Inflammatory macrophage (primary cell): ENCODE measurements at places on chromosomes 16 and 17.

- DNase-seq: peak; percentile 0
Measured at GRCh38 chr17:31329221-31329620, 7.8 kb upstream of the EVI2A start.

DNA sequence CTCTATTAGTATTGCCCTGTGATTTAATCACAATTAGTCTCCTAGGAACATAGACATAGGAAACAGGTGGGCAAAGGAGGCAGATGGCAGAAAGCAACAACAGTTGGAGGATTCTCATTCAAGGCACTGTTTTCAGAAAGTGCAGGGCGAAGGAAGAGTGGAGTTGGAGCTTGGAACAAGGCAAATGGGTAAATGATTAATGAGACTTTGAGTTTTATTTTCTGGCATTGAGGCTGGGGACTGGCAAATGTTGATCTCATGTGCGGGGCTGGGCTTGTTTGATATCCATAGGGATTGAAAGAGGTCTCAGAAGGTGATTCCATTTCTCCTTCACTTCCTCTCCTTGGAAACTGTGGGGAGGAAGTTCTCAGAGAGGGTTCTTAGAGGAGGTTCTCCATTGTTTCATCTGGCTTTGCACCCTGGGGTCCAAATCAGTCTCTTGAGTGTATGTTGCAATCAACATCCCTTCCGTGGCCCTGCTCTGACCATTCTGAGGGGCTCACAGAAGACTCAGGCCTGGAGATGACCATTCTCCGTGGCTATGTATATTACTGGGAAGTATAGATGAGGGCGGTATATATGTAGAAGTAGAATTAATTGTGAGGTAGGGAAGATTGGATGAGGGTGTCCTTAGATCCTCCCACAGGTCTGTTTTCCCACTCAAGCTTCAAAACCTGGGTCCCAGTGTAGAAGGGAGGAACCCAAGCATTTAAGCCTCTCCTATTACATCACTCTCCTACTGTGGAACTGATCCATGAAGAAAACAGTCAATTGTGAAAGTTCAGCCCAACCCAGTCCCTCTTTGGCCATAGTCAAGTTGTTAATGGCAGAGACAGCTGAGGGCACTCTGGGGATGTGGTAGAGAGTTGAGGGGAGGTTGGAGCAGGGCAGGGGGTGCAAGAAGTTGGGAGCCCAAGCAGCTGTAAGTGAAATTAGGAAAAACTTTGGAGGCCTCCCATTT, 36.5 kb upstream of the SRSF1 start:
- peak; percentile 18 for DNase-seq

GRCh38 chr17:74815550-74816370, 39.6 kb upstream of the NAT9 start:
- DNase-seq: no peak

- peak; percentile 43 for DNase-seq
Measured at GRCh38 chr17:1617620-1618174, 10.9 kb downstream of the SLC43A2 start.

- peak; percentile 76 for DNase-seq
Measured at GRCh38 chr17:5164436-5164835, 27.2 kb downstream of the ZNF594 start.

- DNase-seq: no peak
Measured at GRCh38 chr17:38427160-38427949, 909 bp upstream of the ARHGAP23 start.

- DNase-seq: no peak
Measured at GRCh38 chr17:55478971-55479370, 32.3 kb downstream of the SMIM36 start.

DNA sequence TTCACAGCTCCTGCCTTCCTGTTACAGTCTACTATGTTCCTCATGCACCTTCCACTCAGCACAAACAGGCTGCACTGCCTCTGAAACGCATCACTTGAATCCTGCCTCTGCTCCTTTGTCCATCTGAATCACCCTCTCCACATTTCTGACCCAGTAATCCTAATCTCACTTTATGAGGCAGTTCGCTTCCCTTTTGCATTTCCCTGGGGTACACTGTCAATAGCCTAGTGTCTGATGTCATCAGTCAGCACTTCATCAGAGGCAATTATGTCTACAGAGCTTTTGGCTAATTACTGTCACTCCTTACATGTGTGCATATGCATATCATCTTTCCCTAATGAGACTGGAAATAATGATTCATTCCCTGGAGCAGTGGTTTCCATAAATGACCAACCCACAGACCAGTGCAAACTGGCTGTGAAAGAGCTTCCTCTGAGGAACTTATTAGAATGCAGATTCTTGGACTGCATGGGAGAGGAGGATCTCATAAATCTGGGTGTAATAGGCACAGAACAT, 23.6 kb downstream of the CA4 start:
- peak; percentile 14 for DNase-seq
